SJSA1 (cell line): ENCODE measurements at places on chromosomes 2 and 18.

GRCh38 chr2:64604155-64604554 is 49.6 kb downstream of the SERTAD2 start:
- DNase-seq = no peak

DNA sequence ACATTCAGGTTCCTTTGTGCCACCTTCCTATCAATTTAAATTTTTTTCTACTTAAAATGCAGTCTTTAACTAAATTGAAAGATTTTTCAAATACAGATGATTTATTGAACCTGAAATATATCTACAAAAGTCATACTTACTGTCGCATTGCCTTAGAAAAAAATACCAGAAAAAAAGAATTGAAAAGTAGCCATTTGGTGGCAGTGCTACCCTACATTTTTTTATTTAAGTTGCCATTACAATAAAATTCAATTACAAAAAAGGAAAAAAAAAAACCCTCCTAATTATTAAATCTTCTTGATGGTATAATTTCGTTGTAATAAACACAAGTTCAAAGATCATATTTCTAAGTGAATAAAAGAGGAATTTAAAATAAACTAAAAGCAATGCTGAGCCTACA is 43.4 kb downstream of the DSC3 start:
- no peak for DNase-seq

DNA sequence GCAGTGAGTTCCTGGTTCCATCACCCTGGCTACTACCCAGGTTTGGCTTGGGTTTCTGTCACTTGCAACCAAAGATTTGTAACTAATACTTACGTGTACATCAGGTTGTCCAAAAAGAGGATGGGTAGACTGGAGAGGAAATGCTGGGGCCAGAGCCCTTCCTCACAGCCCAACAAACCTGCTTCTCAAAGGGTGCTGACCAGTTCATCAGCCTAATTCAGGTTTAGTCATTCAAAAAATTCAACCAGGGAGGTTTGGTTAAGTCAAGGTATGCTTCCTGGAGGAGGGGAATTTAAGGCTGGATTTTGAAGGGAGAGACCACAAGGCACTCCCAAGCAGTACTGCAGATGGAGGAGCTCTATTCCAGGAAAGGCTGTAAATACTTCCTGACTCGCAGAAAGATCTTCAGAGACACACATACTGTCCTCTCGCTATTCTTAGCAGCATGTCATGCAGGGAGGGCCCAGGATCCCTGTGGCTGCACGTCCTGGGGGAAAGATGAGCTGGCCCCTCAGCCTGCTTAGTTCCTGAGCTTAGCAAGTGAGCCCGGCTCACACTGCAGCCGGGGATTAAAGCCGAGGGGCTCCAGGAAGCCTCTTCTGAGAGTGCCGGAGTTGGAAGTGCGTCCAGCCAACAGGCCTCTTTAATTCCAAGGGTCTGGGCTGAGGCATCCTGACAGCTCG is 40.0 kb upstream of the BIN1 start:
- DNase-seq = no peak

GRCh38 chr18:55515941-55516710 is 71.9 kb downstream of the TCF4 start:
- DNase-seq = no peak

GRCh38 chr2:2871480-2872308 is 505.9 kb downstream of the EIPR1 start:
- DNase-seq = no peak

- no peak for DNase-seq
Observed at GRCh38 chr2:86671337-86671981, 47.8 kb upstream of the RNF103 start.

DNA sequence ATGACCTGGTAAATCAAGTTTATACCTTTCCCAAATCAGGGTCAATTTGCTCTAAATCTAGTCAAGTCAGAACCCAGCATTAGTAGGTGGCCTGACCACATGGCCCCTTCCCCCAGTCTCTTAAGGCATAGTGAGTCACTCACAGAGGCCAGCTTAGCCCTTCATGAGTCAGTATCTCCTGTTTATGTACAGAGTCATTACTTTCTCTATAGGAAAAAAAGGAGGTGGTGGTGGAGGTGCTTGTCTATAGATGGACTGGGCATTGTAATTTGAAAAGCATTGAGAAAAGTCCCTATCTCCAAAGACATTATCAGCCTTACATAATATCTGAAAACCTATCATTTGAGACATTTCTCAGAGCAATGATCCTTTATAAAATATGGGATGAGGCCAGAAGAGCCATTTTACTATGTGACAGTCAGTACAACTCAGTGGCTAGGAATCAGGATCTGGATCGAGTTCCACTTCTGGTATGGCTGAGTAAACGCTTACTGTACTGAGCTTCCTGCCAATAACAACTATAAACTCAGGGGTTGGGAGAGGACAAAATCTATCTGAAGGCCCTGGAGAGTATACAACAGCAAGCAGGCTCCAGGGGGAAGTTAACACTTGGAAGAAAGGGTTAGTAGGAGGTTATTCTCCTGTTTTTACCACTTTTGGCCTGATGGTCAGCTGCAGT is 22.5 kb upstream of the SIGLEC15 start:
- peak; percentile 89 for DNase-seq

DNA sequence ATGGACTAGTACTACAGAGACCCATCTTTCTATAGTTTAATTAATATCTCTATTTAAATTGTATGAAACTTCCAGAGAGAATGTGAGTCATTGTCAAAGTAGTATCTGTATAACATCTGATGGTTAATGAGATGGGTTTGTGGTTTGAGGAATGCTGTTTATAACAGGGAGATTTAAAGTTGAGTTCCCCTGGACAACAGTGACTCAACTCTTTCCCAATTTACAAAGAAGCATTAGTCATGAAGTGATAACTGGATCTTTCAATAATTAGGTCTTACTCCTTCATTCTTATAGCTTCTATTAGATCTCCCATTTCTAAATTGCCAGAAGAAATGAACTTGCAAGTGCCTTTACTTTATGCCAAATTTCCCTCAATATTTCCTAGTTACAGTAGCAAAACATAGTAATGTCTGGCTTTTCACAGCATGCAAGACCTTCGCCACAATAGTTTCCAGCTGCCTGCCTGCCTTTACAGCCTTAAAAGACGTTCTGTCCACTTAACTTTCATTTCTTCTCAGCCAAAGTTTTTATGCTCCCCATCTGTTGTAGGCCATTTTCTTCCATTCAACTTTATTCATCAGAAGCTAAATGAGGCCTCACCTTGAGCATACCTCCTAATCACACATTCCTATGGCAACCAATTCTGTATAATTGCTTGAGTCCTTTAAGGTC is 47.7 kb upstream of the WDR75 start:
- peak; percentile 88 for DNase-seq

DNA sequence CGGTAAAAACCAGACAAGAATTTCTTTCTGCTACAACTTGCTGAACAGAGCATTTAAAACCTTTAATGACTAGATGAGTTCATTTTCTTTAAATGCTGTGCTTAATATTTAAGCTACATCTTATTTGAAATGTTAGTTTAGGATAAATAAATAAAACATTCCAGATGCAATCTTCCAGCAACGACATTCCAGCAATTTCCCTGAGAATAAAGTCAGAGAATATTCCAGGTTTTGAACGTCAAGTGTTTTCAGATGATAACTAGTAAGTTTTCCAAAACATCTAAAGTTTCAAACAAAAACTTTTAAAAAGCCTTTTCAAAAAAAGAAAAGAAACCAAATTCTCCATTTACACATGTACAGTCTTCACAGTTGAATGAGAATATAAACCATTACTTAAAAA is 104.8 kb downstream of the PPP1R1C start:
- DNase-seq = no peak

GRCh38 chr2:51350100-51350499 is 318.2 kb upstream of the NRXN1 start:
- no peak for DNase-seq

GRCh38 chr2:46411245-46411641 is 68.1 kb upstream of the TMEM247 start:
- no peak for DNase-seq

GRCh38 chr2:17916584-17916983 is 38.1 kb downstream of the KCNS3 start:
- DNase-seq = no peak

GRCh38 chr2:171966235-171966634 is 33.5 kb upstream of the METAP1D start:
- DNase-seq = no peak

- DNase-seq = no peak
Observed at GRCh38 chr2:45438872-45439665, 172.0 kb downstream of the SRBD1 start.

DNA sequence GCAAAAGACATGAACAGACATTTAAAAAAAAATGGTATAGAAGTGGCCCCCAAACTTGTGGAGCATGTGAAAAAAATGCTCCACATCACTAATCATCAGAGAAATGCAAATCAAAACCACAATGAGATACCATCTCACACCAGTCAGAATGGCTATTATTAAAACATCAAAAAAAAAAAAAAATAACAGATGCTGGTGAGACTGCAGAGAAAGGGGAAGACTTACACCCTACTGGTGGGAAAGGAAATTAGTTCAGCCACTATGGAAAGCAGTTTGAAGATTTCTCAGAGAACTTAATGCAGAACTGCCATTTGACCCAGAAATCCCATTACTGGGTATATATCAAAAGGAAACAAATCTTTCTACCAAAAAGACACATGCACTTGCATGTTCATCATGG is 164.8 kb downstream of the RIT2 start:
- no peak for DNase-seq

GRCh38 chr2:189527812-189528592 is 52.6 kb downstream of the SLC40A1 start:
- no peak for DNase-seq

DNA sequence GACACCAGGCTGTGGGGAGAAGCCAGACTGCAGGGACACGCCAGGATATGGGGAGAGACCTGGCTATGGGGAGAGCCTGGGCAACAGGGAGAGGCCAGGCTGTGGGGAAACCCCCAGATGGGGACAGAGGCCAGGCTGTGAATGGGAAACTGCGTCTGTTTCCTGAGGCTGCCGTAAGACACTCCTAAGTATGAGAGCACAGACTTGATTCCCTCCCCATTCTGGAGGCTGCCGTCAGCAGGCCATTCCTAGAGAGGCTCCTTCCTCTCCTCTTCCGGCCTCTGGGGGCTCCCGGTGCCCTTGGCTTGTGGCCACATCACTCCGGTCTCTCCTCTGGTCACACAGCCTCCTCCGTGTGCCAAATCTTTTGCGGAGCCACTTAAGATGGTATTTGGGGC is 32.3 kb downstream of the ADI1 start:
- DNase-seq = peak; percentile 21

DNA sequence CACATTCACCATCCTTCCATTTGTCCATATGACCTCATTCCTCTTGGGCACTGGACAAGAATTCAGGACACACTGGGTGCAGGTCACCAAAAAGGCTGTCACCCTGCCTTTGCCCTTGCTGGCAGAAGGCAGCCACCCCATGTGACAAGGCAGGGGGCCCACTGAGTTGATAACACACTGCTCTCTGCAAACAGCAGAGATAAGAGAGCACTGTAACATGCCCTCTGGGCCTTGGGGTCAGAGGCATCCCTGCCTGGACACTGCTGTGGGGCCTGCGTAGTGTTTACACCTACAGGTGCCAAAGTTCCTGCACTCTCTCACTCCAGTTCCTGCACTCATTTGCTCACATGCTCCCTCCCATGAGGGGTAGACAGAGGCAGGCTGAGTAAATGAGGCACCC is 344.7 kb upstream of the TCF4 start:
- no peak for DNase-seq

DNA sequence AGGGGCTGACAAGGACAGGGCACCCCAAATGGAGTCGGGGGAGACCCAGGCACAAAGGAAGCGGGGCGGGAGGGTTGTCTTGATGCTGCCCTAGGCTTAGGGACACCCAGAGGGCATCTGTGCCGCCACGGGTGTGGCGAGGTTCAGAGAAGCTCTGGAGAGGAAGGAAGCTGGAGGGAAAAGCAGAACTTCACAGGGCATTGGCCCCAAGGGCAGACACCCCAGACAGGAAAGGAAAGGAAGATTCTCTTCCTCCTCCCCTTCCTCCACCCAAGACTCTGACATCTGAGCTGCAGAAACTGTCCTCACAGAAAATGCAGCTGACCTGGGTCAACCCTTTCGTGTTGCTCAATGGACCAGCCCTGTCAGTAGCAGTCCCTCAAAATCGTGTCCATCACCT is 25.6 kb downstream of the DNMT3A start:
- no peak for DNase-seq

- DNase-seq = no peak
Observed at GRCh38 chr2:102483086-102483485, 10.1 kb downstream of the SLC9A4 start.

DNA sequence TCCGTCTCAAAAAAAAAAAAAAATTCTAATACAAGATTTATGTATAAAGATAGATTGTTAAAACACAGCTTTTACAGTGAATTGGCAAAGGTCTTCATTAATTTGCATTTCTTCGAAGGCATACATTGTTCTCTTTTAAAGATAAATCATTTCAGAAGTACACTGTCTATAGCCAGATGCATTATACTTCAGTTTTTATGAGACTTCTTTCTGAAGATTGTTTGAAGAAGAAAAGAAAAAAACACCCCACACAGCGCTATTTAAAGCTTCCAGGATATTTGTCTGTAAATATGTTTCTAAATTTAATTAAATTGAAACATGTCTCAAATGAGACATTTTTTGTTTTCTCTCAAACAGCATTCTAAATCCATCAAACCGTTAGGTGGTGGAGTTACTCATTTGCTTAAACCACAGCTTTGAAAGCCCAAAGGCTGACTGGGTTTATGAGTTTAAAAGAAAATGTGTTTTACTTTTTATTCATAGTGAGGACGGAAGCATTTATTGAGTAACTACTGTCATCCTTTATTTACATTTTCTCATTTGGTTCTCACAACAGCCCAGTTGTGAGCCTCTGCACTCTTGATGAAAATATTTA is 42.4 kb upstream of the C1GALT1C1L start:
- no peak for DNase-seq

DNA sequence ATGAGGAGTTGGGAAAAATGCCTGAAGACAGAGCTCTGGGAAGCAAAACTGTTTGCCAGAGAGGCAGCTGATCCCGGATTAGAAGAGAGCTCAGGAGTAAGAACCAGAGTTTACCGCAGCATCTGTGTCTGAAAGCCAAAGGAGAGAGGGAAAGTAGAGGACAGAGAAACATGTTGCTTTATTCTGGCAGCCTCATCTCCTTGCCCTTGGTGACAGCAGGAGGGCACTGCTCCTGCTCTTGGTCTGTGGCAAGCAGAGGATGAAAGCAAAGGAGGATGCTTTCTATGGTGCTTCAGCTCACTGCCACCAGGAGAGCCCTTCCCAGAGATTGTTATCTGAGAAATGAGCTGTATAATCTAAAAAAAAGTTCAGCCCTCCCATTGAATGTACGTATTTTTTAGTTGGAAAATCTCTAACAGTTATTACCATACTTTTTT is 7.7 kb downstream of the SLC1A4 start:
- DNase-seq = no peak

DNA sequence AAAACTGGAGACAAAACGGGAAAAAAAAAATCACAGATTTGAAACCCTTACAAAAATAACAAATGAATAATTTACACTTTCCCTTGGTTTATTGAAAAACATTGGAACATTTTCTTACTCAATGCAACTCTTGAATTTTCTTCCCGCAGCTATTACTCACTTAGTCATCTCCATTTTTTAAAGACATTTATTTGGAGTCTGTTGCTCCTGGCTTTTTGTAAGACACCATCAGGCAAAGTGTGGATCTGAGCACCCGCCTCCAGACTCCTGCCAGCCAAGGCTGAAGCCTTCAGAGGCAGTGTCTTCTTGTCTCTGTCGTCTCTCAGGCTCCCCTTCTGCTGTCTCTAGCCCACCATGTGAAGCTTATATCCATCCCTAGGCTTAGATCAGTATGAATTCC is 46.2 kb downstream of the TRIB2 start:
- DNase-seq = no peak
